Hematopoietic multipotent progenitor cell (in vitro differentiated cells): ENCODE measurements at places on chromosomes 16 and 17. TPM values are rescaled to one million over a fixed set of nuclear protein-coding genes. Genes with fewer than 3 reads are reported as not detected.

GRCh38 chr16:8818504-8819270 is 21.0 kb downstream of the PMM2 start:
- no peak for DNase-seq

EXOC3L1 gene
- under 0.01 TPM for total RNA-seq

DNA sequence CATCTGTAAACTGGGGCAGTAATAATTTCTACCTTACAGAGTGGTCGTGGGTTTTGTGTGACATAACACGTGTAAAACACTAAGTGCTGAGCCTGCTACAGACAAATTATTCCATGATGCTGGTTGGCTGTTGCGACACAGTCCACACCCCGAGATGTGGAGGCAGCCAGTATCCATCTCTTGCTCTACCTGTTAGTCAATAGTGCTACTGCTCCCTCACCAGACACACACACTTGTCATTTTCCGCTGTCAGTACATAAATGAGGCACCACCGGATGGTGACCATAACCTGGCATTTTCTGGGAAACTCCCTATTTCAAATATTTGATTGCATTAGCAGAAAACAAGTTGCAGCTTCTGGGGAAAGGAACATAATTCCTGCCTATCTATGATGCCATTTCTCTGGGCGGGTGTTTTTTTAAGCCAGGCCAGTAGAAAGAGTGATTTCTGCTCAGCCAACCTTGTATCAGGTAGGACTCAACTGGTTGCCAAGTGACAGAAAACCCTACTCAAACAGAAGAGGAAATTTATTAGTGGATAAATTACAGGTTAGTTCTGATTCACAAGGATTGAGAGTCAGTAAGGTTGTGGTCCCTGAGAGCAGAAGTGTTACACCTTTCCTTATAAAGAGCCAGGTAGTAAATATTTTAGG is 24.1 kb downstream of the DNAJA2 start:
- DNase-seq = no peak

ZSCAN10 gene
- under 0.01 TPM for total RNA-seq

OR1A1 gene
- total RNA-seq = not detected

- no peak for DNase-seq
Observed at GRCh38 chr17:9818760-9819159, 3.1 kb downstream of the GSG1L2 start.
